ENCODE measurements at places on chromosomes 16 and 17.

DNA sequence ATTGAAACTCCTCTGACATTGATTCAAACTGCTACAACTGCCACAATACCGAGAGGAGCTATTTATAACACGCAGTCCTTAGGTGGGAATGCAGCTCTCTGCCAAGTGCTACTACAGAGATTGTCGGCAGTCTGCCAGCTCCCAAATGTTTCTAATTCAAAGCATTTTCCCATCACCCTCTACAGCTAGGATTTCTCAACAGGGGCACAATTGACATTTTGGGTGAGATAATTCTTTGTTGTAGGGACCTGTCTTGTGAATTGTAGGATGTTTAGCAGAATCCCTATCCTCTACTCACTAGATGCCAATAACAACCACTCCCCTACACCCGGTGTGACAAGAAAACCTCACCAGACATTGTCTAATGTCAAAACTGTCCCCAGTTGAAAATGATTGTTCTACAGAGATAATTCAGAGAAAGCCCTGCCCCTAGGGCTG lies 7.8 kb upstream of the N4BP1 start:
- DNase-seq: no peak

GRCh38 chr16:73713778-73714495 lies 582.7 kb upstream of the PSMD7 start:
- peak; percentile 2 for DNase-seq

DNA sequence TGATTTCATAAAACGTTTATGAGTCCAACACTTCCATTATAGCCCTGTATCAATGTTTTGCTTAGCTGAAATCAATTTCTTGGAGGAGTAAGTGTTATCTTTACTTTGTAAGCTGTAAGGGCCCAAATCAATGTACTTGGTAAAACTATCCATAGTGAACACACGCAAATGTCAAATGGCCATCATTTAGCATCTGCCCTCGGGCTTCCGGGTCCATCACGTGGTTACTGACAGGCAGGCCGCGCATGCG lies 687 bp upstream of the NARF start:
- no peak for DNase-seq

- DNase-seq: no peak
Observed at GRCh38 chr16:87054856-87055255, 262.3 kb downstream of the C16orf95 start.

- no peak for DNase-seq
Observed at GRCh38 chr16:63655846-63656245, 1466.0 kb downstream of the CDH11 start.

DNA sequence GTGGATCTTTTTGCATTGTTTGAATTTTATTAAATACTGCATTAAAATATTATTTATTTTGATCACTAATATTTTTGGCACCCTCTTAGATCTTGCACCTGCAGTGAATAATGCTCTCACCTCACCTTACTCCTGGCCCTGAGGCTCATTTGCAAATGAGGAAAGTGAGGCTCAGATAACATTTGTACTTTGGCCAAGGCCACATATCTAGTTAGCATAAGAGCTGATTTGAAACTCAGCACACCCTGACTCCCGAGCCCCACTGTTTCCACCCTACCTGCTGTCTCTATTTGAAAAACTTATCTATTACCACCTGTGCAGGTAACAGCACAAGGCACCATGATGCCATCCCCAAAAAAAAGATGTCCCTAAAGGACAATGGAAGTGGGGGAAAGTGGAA lies 358.7 kb upstream of the MAF start:
- no peak for DNase-seq

DNA sequence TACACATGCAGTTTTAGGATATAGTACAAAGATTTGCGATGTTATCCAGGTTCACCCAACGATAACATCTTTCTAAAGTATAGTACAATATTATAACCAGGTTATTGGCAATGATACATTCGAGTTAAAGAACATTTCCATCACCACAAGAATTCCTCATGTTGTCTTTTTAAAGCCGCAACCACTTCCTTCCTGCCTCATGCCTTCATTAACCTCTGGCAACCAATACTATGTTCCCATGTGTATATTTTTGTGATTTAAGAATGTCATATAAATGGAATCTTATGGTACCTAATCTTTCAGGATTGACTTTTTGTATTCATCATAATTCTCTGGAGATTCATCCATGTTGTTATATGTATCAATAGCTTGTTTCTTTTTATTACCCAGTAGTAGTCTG lies 1183.2 kb downstream of the CDH11 start:
- DNase-seq: no peak

- DNase-seq: no peak
Observed at GRCh38 chr16:10646581-10647263, 48.0 kb downstream of the TEKT5 start.

DNA sequence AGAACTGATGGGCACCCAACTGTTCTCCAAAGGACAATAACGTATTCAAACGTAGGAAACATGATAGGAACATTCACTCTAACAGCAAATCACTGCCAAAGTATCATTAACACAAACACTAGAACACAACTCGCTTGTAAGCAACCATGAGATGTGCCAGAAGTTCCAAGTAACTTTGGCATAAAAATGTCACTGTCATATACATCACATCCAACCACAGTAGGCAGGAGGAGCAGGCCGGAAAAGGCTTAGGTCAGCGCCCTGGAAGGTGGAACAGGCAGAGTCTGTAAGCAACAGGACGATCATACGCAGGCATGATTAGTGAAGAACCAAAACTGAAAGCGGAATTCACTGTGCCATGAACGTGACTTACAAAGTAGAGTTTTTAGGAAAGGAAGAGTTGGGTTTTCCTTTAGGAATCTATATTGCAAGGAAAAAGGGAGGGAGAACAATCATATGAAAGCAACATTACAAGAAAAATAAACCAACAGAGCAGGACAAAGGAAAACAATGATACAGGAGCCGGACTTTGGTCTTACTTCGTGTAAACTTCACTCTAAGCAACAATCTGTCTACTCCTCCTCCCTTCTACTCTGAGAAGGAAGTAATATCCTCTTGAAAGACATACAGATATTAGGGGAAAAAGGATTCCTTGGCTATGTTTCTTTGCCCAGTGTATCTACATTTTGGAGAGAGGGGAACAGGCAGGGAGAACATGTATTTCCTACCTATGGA lies 52.3 kb downstream of the YWHAE start:
- DNase-seq: peak; percentile 27

DNA sequence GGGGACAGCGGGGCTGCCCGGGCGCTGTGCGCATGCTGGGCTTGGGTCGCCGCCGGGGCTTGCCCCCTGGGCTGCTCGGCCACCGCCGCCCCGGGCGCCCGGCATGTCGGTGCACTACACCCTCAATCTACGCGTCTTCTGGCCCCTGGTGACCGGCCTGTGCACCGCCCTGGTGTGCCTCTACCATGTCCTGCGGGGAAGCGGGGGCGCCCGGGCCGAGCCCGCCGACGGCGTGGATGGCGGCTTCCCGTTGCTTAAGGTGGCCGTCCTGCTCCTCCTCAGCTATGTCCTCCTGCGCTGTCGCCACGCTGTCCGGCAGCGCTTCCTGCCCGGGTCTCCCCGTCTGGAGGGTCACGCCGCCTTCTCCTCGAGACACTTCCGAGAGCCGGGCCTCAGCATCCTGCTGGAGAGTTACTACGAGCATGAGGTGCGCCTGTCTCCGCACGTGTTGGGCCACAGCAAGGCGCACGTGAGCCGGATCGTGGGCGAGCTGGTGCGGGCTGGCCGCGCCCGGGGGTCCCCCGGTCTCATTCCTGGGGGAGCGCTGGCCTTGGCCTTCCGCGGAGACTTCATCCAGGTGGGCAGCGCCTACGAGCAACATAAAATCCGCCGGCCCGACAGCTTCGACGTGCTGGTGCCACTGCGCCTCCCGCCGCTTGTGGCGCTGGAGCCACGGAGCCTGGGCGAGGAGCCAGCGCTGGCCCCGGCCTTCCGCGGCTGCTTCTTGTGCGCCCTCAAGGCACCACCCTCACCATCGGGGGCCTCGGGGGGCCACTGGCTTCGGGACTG lies 789 bp downstream of the ITPRIPL2 start:
- DNase-seq: peak; percentile 44

- no peak for DNase-seq
Observed at GRCh38 chr17:27360507-27360906, 66.6 kb downstream of the WSB1 start.

DNA sequence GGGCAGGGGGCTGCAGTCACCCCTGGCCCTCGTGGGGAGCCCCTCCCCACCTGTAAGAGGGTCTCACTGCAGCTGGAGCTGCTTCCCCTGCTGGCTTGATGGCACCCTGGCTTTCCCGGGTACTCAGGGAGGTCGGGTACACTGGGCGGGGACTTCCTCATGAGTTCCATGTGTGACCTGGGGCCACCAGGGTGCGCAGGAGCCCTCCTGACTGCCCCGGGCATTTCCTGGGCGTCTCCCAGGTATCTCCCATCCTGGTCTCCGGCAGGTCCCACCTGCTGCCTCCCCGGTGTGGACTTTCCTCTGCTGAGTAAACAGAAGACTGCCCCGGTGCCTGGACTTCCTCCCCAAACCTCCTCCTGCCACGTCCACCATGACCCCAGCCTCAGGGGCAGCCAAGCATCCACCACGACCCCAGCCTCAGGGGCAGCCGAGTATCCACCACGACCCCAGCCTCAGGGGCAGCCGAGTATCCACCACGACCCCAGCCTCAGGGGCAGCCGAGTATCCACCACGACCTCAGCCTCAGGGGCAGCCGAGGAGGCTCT lies 40.9 kb downstream of the CBFA2T3 start:
- no peak for DNase-seq

- DNase-seq: peak; percentile 15
Observed at GRCh38 chr17:69704935-69705334, 290.4 kb downstream of the MAP2K6 start.

DNA sequence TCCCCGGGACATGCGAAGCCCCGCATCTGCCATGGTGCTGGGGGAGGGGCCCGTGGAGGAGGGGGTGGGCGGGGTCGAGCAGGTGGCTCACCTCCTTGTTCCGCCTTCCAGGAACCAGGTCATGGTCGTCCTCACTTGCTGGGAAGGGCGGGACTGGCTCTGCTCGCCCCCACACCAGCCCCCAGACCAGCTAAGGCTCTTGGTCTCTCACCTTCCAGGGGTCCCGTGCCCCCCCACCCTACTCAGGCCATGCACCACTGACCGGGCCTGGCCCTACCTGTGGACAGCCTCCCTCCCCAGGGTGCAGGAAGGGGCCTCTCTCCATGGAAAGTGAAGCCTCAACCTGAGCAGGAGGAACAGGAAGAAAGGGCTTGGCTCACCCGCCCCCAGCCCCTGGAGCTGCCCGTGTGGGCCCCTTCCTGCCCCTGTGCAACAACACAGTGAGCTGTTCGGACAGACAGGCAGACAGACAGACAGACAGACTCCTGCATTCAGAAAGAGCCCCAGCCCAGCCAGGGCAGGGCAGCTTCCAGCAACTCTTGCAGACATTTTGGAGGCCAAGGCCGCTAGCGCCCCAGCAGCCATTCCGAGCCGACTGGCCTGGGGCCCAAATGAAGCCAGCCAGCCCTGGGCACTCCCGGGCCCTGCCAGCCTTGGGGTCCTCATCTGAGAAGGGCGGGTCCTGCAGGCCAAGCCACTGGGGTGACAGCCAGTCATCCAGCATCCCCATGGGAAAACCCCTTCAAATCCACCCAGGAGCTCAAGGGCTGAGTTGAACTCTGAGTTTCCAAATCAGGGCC lies 8.1 kb upstream of the KREMEN2 start:
- DNase-seq: peak; percentile 71

DNA sequence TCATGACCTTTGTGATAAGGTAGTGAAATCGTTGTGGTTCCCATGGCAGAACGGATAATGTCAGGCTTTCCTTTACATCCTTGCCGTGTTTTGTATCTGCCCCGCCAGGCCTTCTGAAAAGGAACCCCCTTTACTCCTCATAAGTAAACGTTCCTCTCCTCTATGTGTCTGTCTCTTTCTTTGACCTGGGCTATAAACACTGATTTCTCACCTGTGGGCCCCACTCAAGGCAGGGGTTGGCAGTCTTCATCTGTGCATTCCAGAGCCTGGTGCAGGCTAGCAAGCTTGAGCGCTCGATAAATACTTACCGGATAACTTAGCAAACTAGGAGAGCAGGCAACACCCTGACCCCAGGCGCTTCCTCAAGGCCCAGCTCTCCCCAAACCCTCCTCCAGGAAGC lies 7.3 kb upstream of the HAP1 start:
- no peak for DNase-seq

- DNase-seq: no peak
Observed at GRCh38 chr17:37182786-37183465, 192.9 kb upstream of the C17orf78 start.

GRCh38 chr17:70006159-70006558 lies 68.9 kb upstream of the KCNJ16 start:
- no peak for DNase-seq

- DNase-seq: no peak
Observed at GRCh38 chr16:31393056-31393455, at the start of gene ITGAD. Gene ITGAD (plus strand): TSS chr16:31393335. CDS start chr16:31393361, 26 bp downstream.

DNA sequence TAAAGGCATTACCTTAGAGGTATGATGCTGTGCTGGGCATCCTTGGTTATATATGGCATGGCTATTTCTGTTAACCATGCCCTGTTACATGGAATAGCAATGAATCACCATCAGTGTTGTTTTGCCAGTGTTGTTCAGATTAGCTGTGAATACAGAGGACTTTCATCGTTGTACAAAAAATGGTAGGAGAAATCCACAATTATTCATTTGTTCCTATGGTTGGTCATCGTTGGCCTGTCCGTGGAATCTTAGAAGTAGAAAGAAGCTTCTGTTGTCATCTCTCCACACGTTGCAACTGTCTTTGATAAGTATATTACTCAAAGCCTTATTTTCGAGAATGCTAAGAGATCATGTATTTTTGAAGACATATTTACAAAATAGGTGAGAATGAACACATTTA lies 114.3 kb upstream of the CACNG5 start:
- no peak for DNase-seq

- no peak for DNase-seq
Observed at GRCh38 chr17:78537217-78537860, 39.9 kb downstream of the DNAH17 start.

GRCh38 chr16:63890081-63890480 lies 1231.8 kb downstream of the CDH11 start:
- no peak for DNase-seq

DNA sequence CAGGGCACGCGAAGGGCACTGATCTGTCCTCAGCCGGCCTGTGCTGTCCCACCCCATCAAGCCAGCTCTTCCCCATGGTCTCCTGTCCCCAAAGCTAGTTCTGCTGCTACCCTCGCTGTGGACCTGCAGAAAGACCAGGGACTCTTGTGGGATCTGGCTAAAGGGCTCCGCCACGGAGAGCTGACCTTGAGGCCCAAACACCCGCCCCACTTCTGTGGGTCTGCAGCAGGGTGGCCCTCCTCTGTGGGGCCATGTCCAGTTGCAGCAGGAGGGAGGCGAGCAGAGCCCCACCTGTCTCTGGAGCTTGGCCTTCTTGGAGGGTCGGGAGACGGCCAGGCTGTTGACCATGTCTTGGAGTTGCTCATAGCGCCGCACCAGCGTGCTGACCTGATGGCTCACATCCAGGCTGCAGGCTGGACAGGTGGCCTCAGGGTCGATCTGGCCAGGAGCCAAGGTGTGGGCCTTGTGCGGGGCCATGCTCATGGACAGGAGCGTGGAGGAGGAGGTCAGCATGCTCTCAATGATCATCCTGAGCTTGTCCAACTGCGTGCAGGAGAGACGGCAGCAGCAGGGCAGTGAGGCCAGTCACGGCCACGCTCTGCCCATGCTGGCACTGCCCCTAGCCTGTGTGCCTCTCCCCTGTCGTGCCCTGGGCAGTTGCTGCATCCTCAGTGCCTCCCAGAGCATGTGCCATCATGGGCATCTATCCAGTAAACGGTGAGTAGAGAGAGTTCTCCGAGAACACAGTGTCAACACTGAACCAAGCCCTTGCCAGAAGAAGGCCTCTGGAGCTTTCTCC lies 16.6 kb downstream of the UBALD2 start:
- DNase-seq: no peak

Data from suppressor macrophage treated with lipopolysaccharide for 4 hours (primary cell).